ENCODE measurements at places on chromosomes 16 and 17. TPM values are rescaled to one million over a fixed set of nuclear protein-coding genes. Genes with fewer than 3 reads are reported as not detected.

The CYLD gene
- total RNA-seq: 16.0 TPM

- H3K27ac ChIP-seq: no peak overlapping the region
- no peak for DNase-seq
- no peak overlapping the region for H3K4me3 ChIP-seq
- H3K36me3 ChIP-seq: no peaks in the 10 kb centered on the region
- H3K27me3 ChIP-seq: no peaks in the 10 kb centered on the region
Observed at GRCh38 chr17:11564589-11565380, 33.5 kb upstream of the DNAH9 start.

The CCL4L2 gene
- not detected for total RNA-seq

The TLCD2 gene
- total RNA-seq: 0.84 TPM

GRCh38 chr17:35129154-35129972 is 7.9 kb downstream of the FNDC8 start:
- DNase-seq: no peak
- H3K27ac ChIP-seq: no peak overlapping the region
- no peak overlapping the region for H3K4me3 ChIP-seq
- H3K4me1 ChIP-seq: no peaks in the 10 kb centered on the region

GRCh38 chr16:21952040-21952792 is 945 bp upstream of the UQCRC2 start:
- peak overlapping the region; percentile 93 for H3K27ac ChIP-seq
- no peaks in the 10 kb centered on the region for H3K27me3 ChIP-seq
- H3K4me1 ChIP-seq: peaks cover 72% of the 10 kb centered on the region
- peaks cover 5% of the 10 kb centered on the region for H3K36me3 ChIP-seq

DNA sequence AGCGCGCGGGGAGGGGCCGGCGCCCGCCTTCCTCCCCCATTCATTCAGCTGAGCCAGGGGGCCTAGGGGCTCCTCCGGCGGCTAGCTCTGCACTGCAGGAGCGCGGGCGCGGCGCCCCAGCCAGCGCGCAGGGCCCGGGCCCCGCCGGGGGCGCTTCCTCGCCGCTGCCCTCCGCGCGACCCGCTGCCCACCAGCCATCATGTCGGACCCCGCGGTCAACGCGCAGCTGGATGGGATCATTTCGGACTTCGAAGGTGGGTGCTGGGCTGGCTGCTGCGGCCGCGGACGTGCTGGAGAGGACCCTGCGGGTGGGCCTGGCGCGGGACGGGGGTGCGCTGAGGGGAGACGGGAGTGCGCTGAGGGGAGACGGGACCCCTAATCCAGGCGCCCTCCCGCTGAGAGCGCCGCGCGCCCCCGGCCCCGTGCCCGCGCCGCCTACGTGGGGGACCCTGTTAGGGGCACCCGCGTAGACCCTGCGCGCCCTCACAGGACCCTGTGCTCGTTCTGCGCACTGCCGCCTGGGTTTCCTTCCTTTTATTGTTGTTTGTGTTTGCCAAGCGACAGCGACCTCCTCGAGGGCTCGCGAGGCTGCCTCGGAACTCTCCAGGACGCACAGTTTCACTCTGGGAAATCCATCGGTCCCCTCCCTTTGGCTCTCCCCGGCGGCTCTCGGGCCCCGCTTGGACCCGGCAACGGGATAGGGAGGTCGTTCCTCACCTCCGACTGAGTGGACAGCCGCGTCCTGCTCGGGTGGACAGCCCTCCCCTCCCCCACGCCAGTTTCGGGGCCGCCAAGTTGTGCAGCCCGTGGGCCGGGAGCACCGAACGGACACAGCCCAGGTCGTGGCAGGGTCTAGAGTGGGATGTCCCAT is 232.8 kb downstream of the SEC14L1 start:
- peak overlapping the region; percentile 69 for H3K27ac ChIP-seq
- H3K27me3 ChIP-seq: no peaks in the 10 kb centered on the region
- peaks cover 74% of the 10 kb centered on the region for H3K4me1 ChIP-seq
- no peak for DNase-seq

DNA sequence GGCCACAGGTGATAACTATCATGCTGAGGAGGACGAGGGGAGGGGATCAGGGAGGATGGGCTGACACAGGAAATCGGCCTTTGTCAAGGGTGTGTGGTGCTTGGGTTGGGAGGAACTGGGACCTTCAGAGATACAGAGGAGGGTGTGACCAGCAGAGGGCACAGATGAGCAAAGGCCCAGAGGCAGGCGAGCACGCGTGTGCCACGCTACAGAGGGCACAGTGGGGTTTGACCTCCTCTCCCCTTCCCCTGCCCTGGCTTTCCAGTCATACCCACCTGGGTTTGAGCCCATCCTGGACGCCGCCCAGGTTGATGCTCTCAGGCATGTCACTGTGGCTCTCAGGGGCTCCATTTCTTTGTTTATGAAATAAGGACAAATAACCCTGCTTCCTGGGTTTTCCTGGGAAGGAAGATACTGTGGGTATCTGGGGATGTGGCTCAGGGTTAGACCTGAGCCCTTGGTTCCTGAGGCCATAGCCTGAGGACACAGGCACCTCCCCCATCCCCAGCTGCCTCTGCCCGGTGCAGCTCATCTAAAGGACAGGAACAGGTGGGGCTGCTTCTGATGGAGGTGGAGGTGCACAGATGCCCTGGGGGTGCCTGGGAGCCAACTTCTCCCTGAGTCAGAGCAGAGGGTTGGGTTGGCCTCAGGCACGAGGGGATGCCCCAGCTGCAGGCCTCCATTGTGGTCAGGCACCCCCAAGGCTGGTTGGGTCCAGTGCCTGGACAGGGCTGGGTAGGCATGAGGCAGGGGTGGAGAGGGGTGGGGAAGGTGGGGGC is 51.8 kb downstream of the BEAN1 start:
- peak; percentile 63 for DNase-seq
- H3K36me3 ChIP-seq: no peaks in the 10 kb centered on the region
- peaks cover 52% of the 10 kb centered on the region for H3K27me3 ChIP-seq
- H3K27ac ChIP-seq: no peak overlapping the region
- peaks cover 40% of the 10 kb centered on the region for H3K4me1 ChIP-seq

- H3K27me3 ChIP-seq: peaks cover 3% of the 10 kb centered on the region
- no peaks in the 10 kb centered on the region for H3K4me1 ChIP-seq
- H3K36me3 ChIP-seq: no peaks in the 10 kb centered on the region
- DNase-seq: no peak
- H3K27ac ChIP-seq: no peak overlapping the region
Observed at GRCh38 chr16:10828851-10829366, 10.3 kb upstream of the TVP23A start.

DNA sequence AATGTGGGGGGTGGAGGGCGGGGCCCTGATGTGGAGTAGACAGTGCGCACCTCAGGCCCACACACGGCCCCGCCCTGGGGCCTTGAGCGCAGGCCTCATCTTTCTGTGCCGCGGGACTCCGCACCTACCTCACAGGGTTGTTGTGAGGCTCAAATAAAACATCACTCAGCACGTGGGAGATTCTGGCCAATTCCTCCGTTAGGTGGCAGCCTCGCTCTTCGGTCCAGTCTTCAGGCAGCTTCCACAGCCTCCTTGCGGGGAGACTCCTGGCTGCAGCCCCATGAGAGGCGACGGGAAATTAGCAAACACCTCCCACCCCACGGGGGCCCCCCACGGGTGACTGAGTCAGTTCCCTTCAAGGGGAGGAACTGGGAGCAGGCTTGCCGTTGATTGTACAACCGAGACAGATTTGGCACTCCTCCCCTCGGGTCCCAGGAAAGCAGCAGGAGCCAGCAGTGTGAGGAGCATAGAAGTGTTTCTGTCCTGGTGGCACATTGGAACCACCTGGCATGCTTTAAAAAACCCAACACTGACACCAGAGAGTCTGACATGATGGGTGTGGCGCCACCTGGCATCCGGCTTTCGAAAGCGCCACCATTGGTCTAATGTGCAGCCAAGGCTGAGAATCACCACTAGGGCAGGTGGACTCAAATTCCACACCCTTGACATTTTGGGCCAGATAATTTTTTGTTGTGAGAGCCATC is 7.6 kb downstream of the MRM1 start:
- no peak overlapping the region for H3K4me3 ChIP-seq
- H3K27ac ChIP-seq: no peak overlapping the region
- H3K4me1 ChIP-seq: peaks cover 11% of the 10 kb centered on the region

- no peak for DNase-seq
- H3K27me3 ChIP-seq: no peaks in the 10 kb centered on the region
- H3K27ac ChIP-seq: peak overlapping the region; percentile 94
- peaks cover 59% of the 10 kb centered on the region for H3K4me1 ChIP-seq
- H3K4me3 ChIP-seq: no peak overlapping the region
Observed at GRCh38 chr17:17579691-17580090, 11.8 kb downstream of the PEMT start.

DNA sequence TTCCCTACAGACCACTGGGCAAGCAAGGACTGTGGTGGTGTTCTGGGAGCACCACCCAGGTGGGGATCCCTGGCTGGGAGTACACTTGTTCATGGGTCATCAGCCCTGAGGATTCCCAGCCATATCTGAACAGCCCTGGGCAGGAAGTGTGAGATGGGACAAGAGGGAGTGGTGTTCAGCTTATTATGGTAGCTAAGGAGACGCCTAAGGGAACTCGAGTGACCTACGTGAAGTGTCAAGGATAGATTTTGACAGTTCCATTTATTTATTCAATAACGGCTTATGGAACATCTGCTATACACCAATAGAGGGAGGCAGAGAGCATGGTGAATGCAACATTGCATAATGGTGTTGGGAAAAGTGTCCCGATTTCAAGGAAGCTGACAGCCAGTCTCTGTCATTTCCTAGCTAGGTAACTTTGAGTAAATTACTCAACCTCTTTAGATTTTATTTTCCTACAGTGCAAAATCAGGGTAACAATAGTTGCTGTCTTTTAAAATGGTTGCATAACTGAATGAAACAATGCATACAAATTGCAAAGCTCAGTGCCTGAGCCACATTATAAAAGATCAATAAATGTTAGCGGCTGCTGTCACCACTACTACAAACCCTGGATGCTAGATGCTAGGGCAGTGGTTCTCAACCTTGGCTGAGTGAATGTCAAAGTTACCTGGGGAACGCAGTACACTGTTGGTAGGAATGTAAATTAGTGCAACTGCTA is 534.1 kb downstream of the GRIN2A start:
- peaks cover 3% of the 10 kb centered on the region for H3K27me3 ChIP-seq
- no peak overlapping the region for H3K4me3 ChIP-seq
- no peak overlapping the region for H3K27ac ChIP-seq
- H3K36me3 ChIP-seq: no peaks in the 10 kb centered on the region
- H3K4me1 ChIP-seq: no peaks in the 10 kb centered on the region

GRCh38 chr17:731644-732066 is 741 bp upstream of the TLCD3A start:
- peak overlapping the region; percentile 86 for H3K4me3 ChIP-seq
- H3K27me3 ChIP-seq: no peaks in the 10 kb centered on the region
- no peak for DNase-seq
- peak overlapping the region; percentile 72 for H3K27ac ChIP-seq
- peaks cover 6% of the 10 kb centered on the region for H3K36me3 ChIP-seq
- peaks cover 58% of the 10 kb centered on the region for H3K4me1 ChIP-seq

- no peaks in the 10 kb centered on the region for H3K27me3 ChIP-seq
- no peak overlapping the region for H3K4me3 ChIP-seq
- no peaks in the 10 kb centered on the region for H3K4me1 ChIP-seq
- H3K27ac ChIP-seq: no peak overlapping the region
- no peak for DNase-seq
- H3K36me3 ChIP-seq: peaks cover 8% of the 10 kb centered on the region
Observed at GRCh38 chr17:61822326-61823285, 40.7 kb downstream of the BRIP1 start.

DNA sequence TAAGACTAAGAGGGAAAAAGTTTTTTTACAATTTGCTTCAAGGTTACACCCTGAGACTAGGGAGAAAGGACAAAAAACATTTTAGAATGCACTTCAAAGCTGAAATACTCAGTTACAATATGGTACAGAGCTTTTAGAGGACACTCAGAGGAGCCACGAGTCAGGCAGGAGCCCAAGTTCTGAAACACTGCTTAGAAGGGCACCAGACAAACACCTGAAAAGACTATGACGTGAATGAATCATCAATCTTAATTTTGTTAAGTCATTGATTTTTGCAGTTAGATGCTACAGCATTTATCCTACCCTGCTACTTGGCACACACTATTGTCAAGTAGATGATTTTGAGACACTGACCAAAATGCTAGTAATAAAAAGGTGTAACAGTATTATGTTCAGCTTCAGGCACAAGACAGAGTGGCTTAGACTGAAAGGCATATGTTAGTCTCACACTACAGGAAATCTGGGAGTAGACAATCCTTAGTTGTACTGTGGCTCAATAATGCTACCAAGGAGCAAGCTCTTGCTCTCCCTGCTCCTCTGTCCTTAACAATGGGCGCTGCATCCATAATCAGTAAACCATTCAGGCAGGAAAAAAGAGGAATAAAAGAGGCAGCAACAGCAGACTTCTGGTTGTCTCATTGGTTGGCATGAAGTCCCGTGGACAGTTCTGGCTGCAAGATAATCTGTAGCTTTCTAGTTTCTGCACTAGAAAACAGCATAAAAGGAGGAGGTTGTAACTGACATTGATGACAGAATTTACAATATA is 151.8 kb downstream of the ABCA8 start:
- H3K4me3 ChIP-seq: no peak overlapping the region
- DNase-seq: no peak
- peaks cover 19% of the 10 kb centered on the region for H3K4me1 ChIP-seq
- no peaks in the 10 kb centered on the region for H3K27me3 ChIP-seq
- no peaks in the 10 kb centered on the region for H3K36me3 ChIP-seq

The SEZ6L2 gene
- 6.6 TPM for total RNA-seq

GRCh38 chr16:15980329-15980728 is 30.9 kb downstream of the ABCC1 start:
- H3K27ac ChIP-seq: no peak overlapping the region
- H3K4me3 ChIP-seq: no peak overlapping the region
- no peaks in the 10 kb centered on the region for H3K27me3 ChIP-seq
- DNase-seq: no peak

The RILP gene
- 6.6 TPM for total RNA-seq

GRCh38 chr16:75305364-75306098 is 54.1 kb upstream of the BCAR1 start:
- H3K27me3 ChIP-seq: no peaks in the 10 kb centered on the region
- peak overlapping the region; percentile 99 for H3K27ac ChIP-seq
- peak; percentile 99 for DNase-seq
- peaks cover 8% of the 10 kb centered on the region for H3K36me3 ChIP-seq
